HTR-8/SVneo (cell line): ENCODE measurements at places on chromosomes 2 and 18.

DNA sequence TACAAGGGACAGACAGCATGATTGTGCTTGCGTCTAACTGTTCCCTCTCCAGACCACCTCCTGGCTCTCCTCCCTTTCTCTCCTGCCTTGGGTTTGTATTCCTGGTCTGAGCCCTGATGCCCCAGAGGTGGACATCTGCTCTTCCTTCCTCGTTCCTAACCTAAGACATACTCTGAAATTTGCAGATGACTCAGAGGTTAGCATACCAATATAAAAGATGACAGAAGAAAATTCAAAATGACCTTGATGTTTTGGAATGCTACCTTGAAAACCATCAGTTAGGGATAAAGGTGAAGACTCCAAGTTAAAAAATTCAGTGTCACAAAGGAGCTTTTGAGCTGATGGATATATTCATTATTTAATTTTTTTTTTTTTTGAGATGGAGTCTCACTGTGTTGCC is 12.9 kb downstream of the SMYD1 start:
- DNase-seq, result no peak

- no peak for DNase-seq
These were observed 264.8 kb upstream of the KLHL29 start for GRCh38 chr2:23120161-23120560.

DNA sequence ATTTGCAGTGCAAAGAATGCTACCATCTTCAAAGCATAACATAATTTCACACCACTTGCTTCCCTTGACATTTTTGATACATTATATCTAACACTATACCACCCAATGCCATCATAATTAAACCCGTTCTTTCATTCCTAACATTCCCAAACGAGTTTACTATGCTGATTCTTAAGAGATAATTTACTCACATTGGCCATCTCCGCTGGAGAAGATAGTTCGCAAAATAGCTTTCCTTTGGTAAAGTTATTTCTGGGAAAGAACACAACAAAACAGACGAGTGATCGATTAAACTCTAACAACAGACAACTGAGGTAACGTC is 716 bp downstream of the MMADHC start:
- no peak for DNase-seq

DNA sequence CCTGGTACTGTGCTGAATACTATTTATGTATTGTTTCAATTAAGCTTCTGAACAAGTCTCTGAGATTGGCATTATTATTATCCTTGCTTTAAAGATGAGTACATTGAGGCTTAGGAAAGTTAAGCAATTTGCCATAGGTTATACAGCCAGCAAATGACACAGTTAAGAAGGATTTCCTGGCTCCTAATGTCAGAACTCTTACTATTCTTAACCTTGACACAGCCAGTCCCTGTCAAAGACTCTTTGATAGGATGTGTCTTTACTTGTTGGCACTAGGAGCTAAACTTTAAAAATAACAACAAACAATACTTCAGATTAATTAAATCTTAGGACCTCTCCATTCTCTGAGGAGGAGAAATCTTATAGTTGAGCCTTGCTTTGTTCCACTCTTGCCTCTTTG is 70.6 kb downstream of the UBR3 start:
- DNase-seq, result no peak

GRCh38 chr2:171889333-171889732 is 4.7 kb downstream of the SLC25A12 start:
- no peak for DNase-seq

- no peak for DNase-seq
These were observed 19.4 kb downstream of the ANTXR1 start for GRCh38 chr2:69032336-69032735.

GRCh38 chr2:167964650-167965413 is 282.6 kb downstream of the STK39 start:
- DNase-seq, result no peak

- DNase-seq, result no peak
These were observed 102.5 kb upstream of the NOSTRIN start for GRCh38 chr2:168699844-168700417.

GRCh38 chr2:170928036-170928823 is 823 bp upstream of the GORASP2 start:
- peak; percentile 18 for DNase-seq

GRCh38 chr2:148994341-148994740 is 44.2 kb upstream of the LYPD6B start:
- DNase-seq, result no peak

DNA sequence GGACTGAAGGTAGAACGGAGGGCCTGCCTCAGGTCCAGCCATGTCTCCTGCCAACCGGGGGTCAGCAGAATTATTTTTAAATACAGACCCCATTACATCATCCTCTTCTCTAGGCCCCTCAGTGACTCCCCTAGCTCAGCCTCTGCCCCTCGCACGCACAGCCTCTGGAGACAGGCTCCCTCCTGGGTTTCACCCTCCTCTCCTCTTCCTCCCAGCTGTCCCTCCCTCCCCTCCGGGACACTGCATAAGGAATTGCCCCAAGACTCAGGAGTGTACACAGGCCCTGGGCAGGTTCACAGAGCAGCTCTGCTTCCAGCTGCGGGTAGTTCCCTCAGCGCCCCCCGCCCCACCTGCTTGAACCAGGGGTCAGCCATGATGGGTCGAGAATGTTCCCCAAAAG is 520.2 kb upstream of the MYT1L start:
- no peak for DNase-seq

DNA sequence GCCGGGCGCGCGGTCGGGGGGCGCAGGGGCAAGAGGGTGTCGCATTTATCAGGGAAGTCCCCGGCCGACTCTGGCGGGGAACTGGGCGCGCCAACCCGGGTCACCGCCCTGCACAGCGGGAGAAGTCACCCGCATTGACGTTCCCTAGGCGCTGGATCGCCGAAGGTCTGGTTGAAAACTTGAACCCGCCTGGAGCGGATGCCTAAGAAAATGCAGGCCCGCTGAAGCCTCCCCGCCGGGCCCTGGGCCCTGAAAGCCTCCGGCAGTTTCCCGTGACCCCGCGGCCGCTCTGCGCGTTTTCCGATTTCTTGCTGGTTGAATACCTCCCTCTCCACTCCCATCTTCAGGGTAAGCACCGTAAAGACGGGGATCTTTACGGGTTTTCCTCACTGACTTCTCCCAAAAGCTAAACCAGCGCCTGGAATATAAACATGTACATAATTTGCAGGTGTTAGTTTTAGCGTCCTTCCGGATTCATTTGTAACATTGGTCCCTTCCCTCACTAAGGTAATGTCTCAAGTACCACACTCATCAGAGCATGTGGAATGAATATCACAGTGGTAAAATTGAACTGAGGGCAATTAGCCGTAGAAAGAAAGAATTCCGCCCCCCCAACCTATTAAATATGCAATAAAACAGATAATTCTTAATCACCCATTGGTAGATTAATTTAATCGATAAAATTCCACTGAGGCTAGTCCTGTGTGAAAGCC is 675 bp upstream of the SPIRE1 start:
- no peak for DNase-seq

DNA sequence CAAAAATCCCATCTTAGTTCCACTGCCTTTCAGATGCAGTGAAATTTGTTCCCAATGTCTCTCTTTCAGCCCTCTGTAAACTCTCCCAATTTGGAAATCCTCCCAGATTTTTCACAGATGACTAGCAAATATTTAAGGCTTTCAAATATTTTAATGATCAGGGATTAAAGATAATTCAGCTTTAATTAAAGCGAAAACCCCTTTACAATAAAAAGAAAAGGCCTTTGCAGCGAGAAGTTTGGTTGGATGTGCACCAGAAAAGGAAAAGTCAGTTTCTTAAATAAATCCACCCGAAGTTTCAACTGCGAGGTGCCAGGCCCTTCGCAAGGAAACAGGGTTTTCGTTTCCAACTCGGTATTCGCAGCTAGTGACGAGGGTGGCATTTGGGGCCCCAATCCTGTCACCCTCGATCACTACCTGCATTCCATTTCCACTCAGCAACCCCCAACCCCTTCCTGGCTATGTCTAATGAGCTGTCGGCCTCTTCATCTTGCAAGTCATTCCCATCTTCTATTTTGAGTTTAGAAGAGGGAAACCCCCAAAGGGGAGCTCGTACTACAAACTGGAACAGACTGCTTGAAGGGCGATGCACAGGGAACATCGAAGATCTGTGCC is 1.5 kb downstream of the RAX start:
- DNase-seq, result no peak

DNA sequence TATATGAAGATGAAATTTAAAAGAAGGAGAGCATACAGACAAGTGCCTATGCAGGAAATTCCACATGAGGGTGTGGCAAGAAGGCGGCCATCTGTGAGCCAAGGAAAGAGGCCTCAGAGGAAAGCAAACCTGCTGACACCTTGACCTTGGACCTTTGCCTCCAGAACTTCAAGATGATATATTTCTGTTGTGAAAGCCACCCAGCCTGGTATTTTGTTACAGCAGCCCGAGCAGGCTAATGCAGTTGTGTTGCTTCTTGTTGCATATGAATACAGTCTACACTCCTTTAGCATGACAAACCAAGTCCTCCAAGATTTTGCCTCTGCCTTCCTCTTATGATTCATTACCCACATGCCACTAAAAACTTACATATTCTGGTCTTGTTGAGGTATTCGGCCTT is 374.8 kb upstream of the TRIB2 start:
- no peak for DNase-seq

- peak; percentile 8 for DNase-seq
These were observed 65.6 kb downstream of the MYCN start for GRCh38 chr2:16005816-16006536.

GRCh38 chr2:152432206-152432653 is 97.3 kb downstream of the FMNL2 start:
- DNase-seq, result no peak

DNA sequence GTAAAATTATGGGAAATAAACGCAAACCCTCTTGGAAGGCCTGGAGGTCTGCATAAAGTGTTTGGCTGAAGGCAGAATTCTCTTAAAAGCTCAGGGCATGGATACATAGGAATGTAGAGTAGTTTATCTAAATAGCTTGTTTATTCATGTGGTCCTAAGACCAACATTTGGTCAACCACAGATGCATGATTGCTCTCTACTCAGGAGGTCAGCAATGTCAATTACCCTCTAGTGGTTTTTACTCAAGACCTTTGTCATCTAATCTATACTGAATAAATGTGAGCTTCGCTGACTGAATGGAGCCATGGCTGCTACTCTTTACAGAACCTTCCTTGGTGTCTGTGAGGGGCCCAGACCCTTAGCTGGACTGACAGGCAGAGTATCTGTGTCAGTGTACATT is 139.8 kb downstream of the ATL2 start:
- no peak for DNase-seq

DNA sequence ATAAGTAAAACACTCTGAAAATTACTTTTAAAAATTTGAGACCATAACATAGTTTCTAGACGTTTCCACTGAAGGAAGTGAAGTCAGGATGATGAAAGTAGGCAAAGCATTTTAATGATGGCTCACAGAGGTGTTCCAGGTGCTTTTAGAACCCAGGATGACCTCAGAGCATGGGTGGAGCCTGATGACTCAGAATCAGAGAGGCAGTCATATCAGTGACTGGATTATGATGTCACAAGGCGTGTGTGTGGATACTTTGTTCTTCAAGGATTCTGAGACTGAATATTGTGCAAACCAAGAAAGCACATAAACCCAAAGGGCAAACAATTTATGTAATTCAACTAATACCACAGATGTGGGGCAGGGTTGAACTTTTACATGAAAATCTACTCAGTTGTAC is 208.0 kb upstream of the FBXO11 start:
- no peak for DNase-seq

- DNase-seq, result no peak
These were observed 1.3 kb downstream of the SLC66A3 start for GRCh38 chr2:11156396-11157075.

GRCh38 chr2:145286716-145287275 is 766.9 kb upstream of the ZEB2 start:
- no peak for DNase-seq

DNA sequence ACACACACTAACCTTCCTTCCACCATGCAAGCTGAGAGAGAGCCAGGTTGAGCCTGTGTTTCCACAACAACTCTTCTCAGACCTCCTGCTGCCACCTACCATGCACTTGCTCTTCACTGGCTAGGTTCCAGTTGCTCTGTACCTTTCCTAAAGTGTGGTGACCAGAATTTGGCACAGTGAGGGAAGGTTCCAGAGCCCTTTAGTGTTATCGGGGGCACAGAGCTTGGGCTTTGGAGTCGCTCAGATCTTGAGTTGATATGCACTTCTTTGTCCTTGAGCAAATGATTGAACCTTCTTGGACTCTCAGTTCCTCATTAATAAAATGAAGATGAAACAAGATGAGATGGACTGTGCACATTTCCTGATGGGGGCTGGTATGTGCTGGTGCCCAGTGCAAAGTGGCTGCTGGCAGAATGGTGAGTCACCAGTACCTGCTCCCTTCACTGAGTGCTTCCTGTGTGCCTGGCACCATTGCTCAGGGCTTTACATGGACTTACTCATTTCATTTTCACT is 47.1 kb downstream of the NEDD4L start:
- no peak for DNase-seq

DNA sequence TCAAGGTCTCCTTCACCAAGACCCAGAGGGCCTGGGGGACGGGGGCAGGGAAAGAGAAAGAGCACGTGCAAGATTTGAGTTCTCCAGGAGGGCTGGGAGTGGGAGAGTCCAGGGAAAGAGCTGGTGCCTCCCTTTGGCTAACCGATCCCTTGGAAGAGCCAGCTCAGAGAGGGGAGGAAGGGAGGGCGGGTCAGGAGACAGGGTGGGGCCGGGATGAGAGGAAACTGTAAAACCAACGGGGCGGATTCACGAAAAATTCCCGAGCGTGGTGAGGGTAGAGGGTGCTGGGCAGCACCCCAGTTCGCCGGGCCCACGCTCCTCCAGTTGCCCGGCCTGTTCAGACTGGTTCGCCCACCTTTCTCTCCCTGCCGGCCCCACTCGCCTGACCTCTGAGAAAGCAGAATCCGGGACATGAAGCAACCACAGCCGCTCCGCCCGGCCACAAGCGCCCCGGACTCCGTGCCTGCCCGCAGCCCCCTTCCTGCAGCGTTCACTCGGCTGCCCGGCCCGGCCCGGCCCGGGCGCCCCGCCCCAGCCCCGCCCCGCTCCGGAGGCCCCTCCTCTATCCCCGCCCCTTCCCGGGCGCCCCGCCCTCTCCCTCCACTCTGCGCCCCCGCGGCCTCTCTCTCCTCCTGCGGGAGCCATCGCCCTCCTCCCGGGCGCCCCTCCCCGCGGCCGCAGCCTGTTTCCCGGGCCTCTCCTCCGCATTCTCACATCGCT is 230.9 kb upstream of the SMAD2 start:
- peak; percentile 54 for DNase-seq

- DNase-seq, result no peak
These were observed 11.9 kb downstream of the TWIST2 start for GRCh38 chr2:238859636-238860347.

- no peak for DNase-seq
These were observed 19.5 kb upstream of the SLC9A4 start for GRCh38 chr2:102453501-102453900.

GRCh38 chr2:219286436-219287115 is 7.4 kb downstream of the DNAJB2 start:
- peak; percentile 32 for DNase-seq

GRCh38 chr2:176902454-176902853 is 310.1 kb upstream of the HNRNPA3 start:
- no peak for DNase-seq

- DNase-seq, result no peak
These were observed 75.2 kb upstream of the TSPYL6 start for GRCh38 chr2:54330926-54331835.
